Stimulated activated CD4-positive, alpha-beta T cell treated with anti-CD3 and anti-CD28 coated beads, TNF-alpha, amount 100 ng/mL, for 1 hour (primary cell): ENCODE measurements at places on chromosomes 11 and 22.

DNA sequence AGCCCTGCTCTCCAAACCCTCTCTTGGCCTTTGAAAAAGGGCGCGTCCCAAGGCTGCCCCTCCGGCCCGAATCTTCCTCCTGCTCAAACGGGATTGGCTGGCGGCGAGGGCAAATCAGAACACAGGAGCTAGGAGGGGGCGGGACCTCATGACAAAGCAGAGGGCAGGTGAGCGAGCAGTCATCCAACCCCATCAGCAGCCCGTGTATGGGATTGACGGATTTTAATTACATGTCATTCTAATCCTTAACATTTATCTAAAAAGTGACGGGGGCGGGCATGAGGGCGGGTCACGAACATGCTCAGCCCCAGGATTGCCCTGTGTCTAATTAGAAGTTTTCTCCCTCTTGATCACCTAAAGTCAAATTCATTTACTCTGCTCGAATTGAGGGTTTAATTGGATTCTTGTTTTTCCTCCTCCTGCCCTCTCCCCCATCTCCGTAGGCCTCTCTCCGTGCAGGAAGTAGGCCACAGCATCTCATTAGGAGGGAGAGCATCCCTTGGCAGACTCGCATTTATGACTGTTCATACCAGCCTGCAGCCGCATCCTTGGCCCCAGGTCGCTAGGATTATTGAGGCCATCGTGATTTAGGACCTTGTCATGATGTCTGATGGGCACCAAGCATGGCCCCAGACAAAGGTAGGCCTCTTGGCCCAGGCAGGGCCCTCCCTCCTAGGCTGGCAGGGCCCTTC, 147.1 kb downstream of the CHST1 start:
- DNase-seq, result no peak

- DNase-seq, result no peak
Measured at GRCh38 chr22:28791124-28791523, 9.2 kb downstream of the XBP1 start.

GRCh38 chr22:28962042-28962554, 78.7 kb downstream of the ZNRF3 start:
- DNase-seq, result no peak

- DNase-seq, result no peak
Measured at GRCh38 chr22:32476281-32477195, 1.9 kb downstream of the FBXO7 start.

DNA sequence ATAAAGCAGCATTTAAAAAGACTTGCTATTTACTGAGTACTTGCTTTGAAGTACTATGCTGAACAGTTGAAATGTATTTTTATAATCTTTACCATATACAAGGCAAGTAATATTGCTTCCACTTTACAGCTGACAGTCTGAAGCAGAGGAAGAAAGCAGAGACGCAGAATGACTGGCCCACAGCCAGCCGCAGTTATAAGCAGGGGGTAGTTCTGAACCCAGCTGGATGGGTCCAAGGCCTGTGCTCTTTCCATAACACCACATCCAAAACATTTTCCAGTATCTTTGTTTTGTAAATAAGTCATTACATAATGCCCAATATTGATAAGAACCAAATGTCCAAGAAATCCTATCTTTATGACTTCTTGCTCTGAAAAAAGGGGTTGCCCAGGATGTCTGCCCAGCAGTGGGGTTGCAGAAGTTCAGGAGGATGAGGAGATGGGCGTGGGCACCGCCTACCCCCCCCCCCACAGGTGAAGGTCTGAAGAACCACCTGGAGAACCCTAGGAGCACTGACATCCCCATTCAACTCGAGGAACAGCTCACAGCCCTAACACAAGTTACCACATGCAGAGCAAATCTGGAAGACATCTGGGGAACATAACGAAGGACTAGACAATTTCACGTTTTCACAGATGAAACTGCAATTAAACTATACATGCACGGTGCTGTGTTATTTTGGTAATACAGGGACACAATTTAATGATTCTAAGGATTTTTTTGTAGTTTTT, 24.2 kb upstream of the YPEL1 start:
- DNase-seq, result no peak

GRCh38 chr11:119155733-119156492, 7.1 kb downstream of the ABCG4 start:
- DNase-seq, result no peak

- DNase-seq, result no peak
Measured at GRCh38 chr11:44854086-44854485, 96.6 kb downstream of the TP53I11 start.

DNA sequence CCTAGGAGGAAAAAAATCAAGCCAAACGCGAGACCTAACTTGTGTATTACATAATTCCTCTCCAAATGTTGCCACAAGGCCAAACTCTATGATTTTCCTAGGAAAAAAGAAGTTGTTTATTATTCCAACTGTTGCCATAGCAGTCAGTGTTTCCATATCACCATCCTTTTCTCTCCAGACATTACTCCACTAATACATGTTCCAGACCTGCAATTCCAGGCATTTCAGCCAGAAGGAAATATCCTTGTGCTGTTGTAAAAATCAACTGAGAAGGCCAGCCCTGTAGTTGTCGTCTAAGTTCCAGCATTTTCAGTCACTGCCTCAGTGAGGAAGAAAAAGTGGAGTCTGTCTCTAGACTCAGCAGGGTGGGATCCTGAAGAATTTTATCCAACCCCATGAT, 33.1 kb upstream of the PAMR1 start:
- no peak for DNase-seq

- no peak for DNase-seq
Measured at GRCh38 chr22:16956290-16956689, 51.7 kb downstream of the GAB4 start.

GRCh38 chr11:121068787-121069186, 32.3 kb upstream of the TECTA start:
- no peak for DNase-seq

DNA sequence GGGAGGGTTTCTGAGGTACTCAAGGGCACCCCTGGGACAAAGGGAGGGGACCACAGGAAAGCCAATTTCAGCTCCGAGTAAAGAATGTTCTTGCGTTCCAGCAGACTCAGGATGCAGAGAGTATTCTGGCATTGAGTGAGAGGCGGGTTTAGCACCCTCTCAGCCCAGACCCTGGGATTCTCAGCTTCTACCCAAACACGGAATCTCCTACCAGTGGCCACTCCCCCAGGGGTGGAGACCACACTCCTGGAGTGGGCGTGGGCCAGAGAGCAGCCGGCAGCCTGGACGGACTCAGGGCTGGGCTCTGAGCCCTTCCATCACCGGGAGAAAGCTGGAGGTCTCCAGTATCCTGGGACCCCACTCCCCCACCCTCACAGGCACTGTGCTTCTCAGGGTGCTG, 26.1 kb upstream of the TTLL12 start:
- DNase-seq, result no peak

- no peak for DNase-seq
Measured at GRCh38 chr11:34028425-34028824, 23.1 kb upstream of the CAPRIN1 start.
